ENCODE measurements at places on chromosomes 5 and 9.

DNA sequence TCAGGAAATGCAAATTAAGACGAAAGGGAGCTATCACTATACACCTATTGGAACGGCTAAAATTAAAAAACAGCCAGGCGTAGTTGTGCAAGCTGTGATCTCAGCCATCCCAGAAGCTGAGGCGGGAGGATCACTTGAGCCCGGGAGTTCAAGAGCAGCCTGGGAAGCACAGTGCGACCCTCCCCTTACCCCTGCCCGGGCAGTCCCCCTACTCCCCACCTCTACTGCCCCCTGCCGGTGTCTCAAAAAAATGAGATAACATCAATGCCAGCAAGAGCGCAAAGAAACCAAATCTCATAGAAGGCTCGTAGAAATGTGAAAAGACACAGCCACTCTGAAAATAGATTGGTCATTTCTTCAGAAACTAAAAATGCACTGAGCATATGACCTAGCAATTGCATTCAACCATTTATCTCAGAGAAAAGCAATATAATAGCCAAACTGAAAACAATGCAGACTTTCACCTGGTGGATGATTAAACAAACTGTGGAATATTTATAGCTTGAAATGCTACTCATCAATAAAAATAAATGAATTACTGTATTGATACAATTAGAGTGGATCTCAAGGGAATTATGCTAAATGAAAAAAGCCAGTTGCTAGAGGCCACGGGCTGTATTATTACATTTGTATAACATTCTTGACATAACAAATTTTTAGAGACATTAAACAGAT is 20.6 kb downstream of the OR2V2 start:
- no peak for DNase-seq

DNA sequence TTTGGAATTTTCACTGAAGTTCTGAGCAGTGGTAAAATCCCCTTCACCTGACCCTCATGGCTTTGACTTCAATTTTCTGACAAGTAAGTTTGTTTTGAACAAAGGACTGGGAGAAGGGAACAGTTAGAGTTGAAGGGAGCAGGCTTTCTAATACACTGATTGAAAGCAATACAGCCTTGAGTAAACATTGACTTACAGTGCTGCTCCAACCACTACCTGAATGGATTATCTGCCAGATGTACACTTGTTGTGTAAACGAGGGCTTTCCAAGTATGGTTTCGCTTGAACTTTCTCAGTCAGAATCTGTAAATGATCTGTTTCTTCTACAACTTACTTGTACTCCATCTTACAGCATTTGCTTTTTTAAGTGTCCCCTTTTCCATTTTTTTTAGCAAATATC is 1414.9 kb upstream of the NUDT12 start:
- no peak for DNase-seq

DNA sequence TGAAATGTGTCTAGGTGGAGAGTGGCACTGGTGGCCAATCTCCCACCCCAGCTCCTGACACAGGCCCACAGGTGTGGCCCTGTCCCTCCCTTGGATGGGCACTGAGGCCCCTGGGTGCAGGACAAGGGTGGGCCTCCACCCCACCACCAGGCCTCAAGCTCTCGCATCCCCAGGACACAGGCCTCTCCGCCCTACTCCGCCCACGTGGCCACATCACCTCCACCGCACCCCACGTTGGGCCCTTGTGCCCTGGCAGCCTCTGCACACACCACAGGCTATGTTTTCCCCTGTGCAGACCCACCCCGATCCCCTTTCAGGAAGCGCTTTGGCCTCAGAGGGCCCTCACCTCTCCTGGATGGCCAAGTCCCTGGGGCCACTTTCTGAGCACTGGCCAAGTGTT is 54.7 kb downstream of the SECISBP2 start:
- no peak for DNase-seq

- DNase-seq, result no peak
These were observed 137.0 kb downstream of the PAX5 start for GRCh38 chr9:36897019-36897418.

GRCh38 chr5:35098214-35098613 is 50.5 kb upstream of the AGXT2 start:
- DNase-seq, result no peak

- DNase-seq, result no peak
These were observed 215.6 kb downstream of the PIK3R1 start for GRCh38 chr5:68431186-68431585.

- no peak for DNase-seq
These were observed 13.5 kb upstream of the AGXT2 start for GRCh38 chr5:35061211-35061770.

DNA sequence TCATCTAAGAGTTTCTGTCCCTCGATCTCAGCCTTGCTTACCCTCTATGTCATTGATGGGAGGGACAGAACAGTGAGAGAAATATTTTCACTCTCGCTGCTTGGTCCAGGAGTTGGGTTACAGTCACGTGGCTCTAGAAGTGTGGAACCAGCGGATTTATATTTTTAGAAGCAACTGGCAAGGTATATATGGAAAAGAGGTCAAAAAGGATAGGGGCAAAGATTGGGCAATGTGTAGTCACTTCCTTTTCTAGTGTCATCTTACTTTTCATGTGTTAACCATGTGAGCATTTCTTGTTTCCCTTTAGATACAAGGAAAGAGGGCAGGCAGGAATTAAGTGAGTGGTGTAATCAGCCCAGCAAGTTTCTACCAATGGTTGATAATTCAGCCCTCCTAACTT is 111.5 kb upstream of the ZNF366 start:
- DNase-seq, result no peak

DNA sequence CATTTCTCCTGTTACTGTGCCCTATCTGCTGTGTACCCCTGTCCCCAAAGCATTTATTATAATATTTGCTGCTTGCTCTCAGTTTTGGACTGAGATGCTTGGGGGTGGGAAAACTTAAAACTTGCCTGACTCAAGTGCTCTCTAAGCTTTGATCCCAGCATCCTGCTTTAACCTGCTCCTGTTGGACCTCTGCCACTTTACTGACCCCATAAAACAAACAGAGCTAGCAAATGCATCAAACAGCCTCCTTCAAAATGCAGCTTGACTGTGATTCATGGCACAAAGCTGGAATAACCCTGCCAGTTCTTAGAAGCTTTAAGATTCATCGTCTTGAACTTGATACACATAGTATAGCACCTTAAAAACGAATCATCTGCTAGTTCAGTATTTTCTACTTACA is 212.5 kb downstream of the DEPDC1B start:
- DNase-seq, result no peak

DNA sequence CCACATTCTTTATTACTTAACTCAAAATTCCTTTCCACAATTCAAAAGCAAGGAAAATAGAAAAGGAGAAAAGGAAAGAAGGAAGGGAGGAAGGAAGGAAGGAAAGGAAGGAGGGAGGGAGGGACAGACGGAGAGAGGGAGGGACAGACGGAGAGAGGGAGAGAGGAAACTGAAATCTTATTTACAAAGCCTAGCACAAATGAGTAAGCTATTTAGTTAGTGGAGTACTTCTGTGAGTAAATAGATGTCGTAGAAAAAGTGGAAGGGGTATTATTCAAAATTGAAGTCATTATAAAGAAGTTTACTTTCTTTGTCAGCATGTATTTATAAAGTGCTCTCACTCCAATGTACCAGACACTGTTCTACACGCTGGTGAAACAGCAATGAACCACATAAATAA is 177.9 kb downstream of the CETN3 start:
- no peak for DNase-seq

GRCh38 chr9:88578121-88579049 is 43.4 kb downstream of the NXNL2 start:
- DNase-seq, result peak; percentile 43

DNA sequence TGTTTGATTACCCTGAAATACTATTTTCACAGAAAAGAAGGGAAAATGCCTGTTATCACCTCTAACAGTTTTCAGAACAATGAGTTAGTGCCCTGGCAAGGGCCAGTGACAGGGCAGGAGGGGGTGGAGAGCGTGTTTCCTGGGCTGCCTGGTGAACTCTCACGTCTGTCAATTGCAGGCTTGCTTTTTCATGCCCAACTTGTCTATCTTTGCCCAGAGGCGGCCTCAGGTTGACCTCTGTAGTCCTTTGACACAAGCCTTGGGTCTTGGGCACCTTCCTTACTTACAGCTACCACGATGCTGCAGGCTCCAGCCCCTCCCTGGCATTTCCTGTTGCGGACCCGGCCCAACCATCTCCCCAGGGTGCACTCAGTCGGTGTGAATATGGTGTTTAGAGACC is 2.2 kb upstream of the CEL start:
- DNase-seq, result peak; percentile 42

DNA sequence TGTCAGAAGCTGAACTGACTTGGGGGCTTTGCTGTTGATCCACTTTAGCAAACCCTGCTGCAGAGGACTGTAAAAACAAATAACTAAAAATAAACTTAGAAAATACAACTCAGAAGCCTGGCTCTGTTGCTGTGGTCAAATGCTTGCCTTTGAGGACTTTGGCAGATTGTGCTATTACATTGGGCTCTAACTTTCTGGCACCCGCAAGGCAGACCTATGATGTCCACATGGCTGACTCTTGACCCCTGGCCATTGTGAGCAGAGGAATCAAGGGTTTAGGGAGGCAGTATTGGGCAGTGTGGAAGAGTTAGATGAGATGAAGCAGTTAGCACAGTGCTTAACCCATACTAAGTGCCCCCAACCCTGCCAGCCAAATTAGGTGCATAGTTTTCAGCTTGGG is 34.0 kb downstream of the OTULIN start:
- no peak for DNase-seq

DNA sequence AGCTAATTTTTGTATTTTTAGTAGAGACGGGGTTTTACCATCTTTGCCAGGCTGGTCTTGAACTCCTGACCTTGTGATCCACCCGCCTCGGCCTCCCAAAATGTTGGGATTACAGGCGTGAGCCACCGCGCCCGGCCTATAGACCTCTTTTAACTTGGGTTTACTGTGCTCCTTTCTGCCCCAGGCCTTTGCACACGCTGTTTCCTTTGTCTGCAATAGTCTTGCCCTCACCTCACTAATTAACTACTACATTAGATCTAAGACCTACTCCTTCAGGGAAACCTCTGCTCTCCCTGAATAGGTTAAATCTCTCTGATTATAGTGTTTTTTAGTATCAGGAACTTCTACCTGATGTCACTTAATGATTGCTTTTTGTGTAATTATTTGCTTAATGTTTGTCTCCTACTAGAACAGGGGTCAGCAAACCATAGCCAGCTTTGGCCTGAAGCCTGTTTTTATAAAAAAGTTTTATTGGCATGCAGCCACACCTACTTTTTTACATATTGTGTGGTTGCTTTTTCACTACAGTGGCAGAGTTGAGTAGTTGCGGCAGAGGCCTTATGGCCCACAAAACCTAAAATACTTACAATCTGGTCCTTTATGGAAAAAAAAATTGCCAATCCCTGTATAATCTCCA is 31.2 kb upstream of the TLE1 start:
- no peak for DNase-seq

GRCh38 chr5:16906255-16906654 is 29.8 kb downstream of the MYO10 start:
- no peak for DNase-seq

DNA sequence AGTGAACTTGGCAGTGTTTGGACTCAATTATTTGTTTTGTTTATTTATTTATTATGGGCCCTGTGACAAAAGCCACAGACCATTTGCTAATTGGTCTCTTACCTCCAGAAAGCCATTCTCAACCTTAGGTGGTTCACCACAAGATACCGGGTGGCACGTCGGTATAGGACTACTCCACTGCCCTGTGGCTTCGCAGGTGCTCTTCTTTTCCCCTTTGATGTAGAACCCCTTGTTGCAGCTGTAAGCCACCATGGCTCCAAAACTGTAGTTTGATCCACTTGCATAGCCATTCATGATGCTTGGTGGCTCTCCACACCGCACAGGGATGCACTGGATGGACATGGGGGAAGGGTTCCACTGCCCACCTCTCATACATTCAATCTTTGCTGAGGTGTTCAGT is 73.3 kb upstream of the TXNDC8 start:
- DNase-seq, result no peak

GRCh38 chr5:68114378-68115040 is 101.0 kb upstream of the PIK3R1 start:
- DNase-seq, result no peak

GRCh38 chr9:3962971-3963642 is 336.8 kb downstream of the GLIS3 start:
- no peak for DNase-seq

DNA sequence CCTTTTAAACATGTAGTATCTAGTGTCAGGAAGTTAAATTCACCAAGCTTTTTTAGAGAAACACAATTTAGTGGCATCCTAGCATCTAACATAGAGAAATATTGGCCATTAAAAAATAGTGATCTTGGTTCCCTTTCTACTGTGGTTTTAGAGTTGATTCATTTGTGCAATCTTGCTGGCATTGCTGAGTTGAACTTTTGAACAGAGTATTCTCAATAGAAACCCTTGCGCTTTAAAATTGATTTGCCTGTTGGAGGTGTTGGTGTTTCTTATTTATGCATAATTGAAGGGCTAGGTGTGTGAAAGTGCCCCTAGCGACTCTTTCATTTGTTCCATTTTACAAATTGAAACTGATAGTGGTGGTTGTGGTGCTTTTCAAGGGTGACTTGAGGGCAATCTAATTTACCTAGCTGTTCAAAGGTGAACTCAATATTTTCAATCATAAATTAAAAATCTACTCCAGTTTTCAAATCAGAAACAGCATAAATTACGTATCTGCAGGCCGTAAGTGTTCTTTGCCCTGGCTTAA is 73.0 kb upstream of the MPDZ start:
- no peak for DNase-seq

DNA sequence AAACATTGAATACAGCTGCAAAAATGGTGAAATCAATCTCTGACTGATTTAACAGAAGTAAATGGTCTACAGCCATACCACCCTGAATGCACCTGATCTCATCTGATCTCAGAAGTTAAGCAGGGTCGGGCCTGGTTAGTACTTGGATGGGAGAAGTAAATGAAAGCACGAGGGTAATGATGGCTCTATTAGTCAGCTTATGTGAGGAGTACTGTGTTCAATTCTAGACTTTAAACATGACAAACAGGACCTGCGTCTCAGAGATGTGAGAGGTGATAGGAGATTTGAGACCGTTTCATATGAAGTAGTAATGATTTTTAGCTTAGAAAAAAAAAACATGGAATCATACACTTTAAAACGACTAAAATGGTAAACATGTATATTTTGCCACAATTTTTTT is 77.1 kb upstream of the SUSD1 start:
- DNase-seq, result no peak
